ENCODE measurements at places on chromosomes 2 and 18.
A peak's percentile ranks its signal among the peaks of the same experiment; 100 is the strongest.

GRCh38 chr2:140108706-140109475, 1328.7 kb upstream of the NXPH2 start:
- H3K4me3 ChIP-seq: no peak overlapping the region
- DNase-seq: no peak
- peaks cover 3% of the 10 kb centered on the region for H3K4me1 ChIP-seq
- H3K27ac ChIP-seq: peak overlapping the region; percentile 30

DNA sequence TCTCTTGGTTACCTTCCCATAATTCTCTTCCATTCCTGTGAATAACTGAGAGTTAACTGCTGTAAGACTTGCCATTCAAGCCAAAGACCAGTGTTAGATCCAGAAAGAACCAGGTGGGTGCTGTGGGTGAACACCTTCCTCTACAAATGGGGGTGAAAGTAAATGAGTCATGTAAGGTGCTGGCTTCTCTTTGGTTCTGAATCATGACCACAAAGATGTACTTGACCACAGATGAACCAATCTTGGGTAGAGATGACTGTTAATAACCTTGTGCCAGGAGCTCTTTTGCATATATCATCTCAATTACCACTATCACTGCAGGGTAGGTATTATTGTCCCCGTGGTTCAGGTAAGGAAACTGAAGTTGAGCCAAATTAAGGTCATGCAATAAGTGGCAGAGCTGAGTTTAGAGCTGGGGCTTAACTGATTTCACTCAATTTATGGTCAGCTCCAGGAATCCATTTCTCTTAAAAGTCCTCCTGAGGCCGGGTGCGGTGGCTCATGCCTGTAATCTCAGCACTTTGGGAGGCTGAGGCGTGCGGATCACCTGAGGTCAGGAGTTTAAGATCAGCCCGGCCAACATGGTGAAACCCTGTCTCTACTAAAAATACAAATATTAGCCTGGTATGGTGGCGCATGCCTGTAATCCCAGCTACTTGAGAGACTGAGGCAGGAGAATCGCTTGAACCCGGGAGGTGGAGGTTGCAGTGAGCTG, 244.9 kb upstream of the CXCR4 start:
- H3K4me1 ChIP-seq: 0 out of 2 replicates have a peak, but pooled peaks cover 6% of the 10 kb centered on the region
- no peak overlapping the region for H3K27ac ChIP-seq
- DNase-seq: no peak
- H3K4me3 ChIP-seq: no peak overlapping the region
- H3K36me3 ChIP-seq: no peaks in the 10 kb centered on the region

GRCh38 chr2:193868833-193869232, 1674.1 kb upstream of the TMEFF2 start:
- no peaks in the 10 kb centered on the region for H3K4me1 ChIP-seq
- H3K27ac ChIP-seq: no peak overlapping the region
- no peak for DNase-seq

GRCh38 chr2:172196768-172197431, 94.2 kb upstream of the DLX2 start:
- H3K27ac ChIP-seq: no peak overlapping the region
- DNase-seq: no peak
- no peak overlapping the region for H3K4me3 ChIP-seq
- no peaks in the 10 kb centered on the region for H3K4me1 ChIP-seq

- no peaks in the 10 kb centered on the region for H3K27me3 ChIP-seq
- no peak overlapping the region for H3K27ac ChIP-seq
- H3K4me3 ChIP-seq: no peak overlapping the region
- peaks cover 15% of the 10 kb centered on the region for H3K4me1 ChIP-seq
- DNase-seq: no peak
- H3K36me3 ChIP-seq: no peaks in the 10 kb centered on the region
Measured at GRCh38 chr18:61854578-61855448, 38.0 kb downstream of the RNF152 start.

DNA sequence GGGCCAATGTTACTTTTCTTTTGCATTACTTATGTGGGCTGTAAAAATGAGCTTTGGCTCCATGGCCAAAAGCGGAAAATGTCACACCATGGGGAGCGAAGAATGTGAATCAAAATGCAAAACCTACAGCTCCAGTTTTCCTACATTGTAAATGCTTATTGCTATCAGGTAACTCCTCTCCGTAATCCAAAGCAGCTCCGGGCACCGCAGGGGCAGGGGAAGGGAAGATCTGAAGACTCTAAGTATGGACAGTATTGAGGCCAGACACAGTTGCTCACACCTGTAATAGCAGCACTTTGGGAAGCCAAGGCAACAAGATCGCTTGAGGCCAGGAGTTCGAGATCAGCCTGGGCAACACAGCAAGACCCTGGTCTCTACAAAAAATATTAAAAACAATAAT, 7.1 kb upstream of the AGFG1 start:
- no peaks in the 10 kb centered on the region for H3K27me3 ChIP-seq
- H3K4me1 ChIP-seq: peaks cover 15% of the 10 kb centered on the region
- peak overlapping the region; percentile 81 for H3K27ac ChIP-seq
- H3K36me3 ChIP-seq: no peaks in the 10 kb centered on the region

- no peak overlapping the region for H3K27ac ChIP-seq
- DNase-seq: no peak
- no peak overlapping the region for H3K4me3 ChIP-seq
- peaks cover 20% of the 10 kb centered on the region for H3K4me1 ChIP-seq
- H3K27me3 ChIP-seq: no peaks in the 10 kb centered on the region
Measured at GRCh38 chr2:232269867-232270266, 108.7 kb upstream of the ALPP start.

DNA sequence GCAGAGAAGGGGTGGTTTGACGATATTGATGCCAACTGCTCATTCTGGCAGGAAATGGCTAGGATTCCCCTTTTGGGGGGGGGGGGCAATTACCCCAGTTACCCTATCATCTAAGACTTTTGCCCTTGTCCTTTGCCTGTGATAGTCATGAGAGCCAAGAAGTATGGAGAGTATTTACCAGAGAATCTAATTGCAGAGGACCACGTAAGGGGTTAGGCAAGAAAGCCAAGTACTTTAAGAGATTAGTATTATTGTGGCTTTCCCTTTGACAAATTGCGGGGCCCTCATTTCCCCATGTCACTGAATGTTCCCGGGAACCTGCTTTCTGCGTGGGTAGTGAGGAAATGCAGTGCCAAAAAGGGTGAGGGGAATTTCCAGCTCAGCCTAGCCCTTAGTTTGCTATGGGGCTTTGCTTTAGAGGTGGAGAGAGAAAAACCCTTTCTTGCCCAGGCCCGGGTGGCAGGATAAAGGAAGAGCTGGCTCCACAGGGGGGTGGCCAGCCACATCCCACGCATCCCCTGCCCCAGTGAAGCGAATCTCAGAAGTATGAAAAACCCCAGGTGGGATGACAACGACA, 1.5 kb downstream of the AQP4 start:
- DNase-seq: no peak
- no peak overlapping the region for H3K27ac ChIP-seq
- peaks cover 11% of the 10 kb centered on the region for H3K27me3 ChIP-seq
- H3K36me3 ChIP-seq: no peaks in the 10 kb centered on the region

DNA sequence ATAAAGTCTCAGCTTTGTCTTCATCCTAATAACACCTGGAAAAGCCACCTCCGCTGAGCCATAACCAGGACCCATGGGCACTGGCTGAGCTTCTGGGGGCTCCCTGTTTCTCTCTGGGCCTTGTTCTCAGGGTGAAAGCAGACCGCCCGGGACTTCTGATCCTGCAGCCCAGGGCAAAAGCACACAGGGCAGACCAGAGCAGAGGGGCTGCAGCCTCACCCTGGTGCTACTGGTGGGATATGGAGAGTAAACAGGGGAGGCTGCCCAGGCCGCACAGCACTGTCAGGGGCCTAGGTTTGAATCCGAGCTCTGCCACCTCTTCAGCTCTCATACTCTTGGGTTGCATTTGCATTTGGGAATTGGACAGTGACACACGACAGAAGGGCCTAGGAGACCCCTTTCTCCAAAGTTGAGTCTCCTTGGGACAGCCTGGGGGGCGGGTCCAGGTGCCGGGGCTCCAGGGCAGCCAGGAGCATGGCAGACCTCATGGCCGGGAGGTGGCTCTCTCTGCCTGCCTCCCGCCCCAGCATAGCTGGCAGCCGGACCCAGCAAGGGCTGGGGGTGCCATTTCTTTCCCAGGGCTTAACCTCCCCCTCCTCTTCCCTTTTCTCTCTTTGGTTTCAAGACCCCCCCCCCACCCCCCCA, 164.9 kb downstream of the INHBB start:
- peaks cover 4% of the 10 kb centered on the region for H3K4me1 ChIP-seq
- peaks cover 18% of the 10 kb centered on the region for H3K27me3 ChIP-seq
- H3K36me3 ChIP-seq: no peaks in the 10 kb centered on the region
- DNase-seq: no peak
- no peak overlapping the region for H3K27ac ChIP-seq

DNA sequence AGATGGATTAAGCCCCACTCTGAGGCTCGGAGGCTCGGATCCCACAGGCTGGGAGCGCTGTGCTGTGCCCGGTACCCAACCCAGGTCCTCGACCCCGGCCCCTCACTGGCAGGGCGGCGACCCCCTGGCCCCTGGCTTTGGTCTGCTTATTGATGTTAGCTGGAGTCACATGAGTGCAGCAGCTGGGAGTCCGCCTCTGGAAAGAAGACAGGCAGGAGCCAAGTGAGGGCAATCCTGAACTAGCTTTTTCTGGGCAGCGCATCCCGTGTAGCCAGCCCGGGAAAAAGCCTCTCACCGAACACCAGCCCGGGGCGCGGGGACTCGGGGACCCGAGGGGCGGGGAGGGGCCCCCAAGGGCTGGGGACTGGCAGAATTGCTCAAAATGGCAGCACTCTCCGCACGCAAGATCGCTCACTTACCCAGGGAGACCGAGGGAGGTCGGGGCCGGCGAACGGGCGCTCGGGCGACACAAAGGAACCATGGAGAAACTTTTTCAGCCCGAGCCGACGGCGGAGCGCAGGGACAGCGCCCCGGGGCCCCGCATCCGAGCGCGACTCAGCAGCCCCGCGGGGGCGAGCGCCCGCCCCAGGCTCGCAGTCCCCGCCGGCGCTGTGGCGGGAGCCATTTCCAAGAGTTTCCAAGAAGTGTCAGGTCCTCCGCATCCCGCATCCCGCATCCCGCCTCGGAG, 567 bp downstream of the TMEM200C start:
- no peaks in the 10 kb centered on the region for H3K36me3 ChIP-seq
- H3K27ac ChIP-seq: no peak overlapping the region
- peaks cover 44% of the 10 kb centered on the region for H3K4me1 ChIP-seq
- H3K4me3 ChIP-seq: peak overlapping the region; percentile 83
- H3K27me3 ChIP-seq: peaks cover 46% of the 10 kb centered on the region
- peak; percentile 51 for DNase-seq

DNA sequence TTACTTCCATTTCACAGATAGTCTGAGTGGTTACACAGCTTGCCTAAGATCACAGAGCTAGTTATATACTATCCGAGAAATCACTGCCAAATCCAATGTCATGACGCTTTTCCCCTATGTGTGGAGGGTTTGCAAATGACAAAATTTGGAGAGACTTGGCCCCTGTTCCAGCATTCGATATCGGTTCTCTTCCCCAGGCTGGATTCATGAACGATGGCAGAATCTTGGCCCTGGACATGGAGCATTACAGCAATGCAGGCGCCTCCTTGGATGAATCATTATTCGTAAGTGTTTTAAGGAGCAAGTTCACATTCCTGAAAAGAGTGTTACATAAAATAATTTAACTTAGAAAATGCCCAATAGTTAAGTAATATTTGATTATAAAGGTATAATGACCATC, 55.1 kb downstream of the AOX1 start:
- H3K36me3 ChIP-seq: no peaks in the 10 kb centered on the region
- no peaks in the 10 kb centered on the region for H3K27me3 ChIP-seq

GRCh38 chr2:102755284-102755683, 6.5 kb upstream of the TMEM182 start:
- H3K36me3 ChIP-seq: no peaks in the 10 kb centered on the region
- no peaks in the 10 kb centered on the region for H3K27me3 ChIP-seq
- no peak for DNase-seq

DNA sequence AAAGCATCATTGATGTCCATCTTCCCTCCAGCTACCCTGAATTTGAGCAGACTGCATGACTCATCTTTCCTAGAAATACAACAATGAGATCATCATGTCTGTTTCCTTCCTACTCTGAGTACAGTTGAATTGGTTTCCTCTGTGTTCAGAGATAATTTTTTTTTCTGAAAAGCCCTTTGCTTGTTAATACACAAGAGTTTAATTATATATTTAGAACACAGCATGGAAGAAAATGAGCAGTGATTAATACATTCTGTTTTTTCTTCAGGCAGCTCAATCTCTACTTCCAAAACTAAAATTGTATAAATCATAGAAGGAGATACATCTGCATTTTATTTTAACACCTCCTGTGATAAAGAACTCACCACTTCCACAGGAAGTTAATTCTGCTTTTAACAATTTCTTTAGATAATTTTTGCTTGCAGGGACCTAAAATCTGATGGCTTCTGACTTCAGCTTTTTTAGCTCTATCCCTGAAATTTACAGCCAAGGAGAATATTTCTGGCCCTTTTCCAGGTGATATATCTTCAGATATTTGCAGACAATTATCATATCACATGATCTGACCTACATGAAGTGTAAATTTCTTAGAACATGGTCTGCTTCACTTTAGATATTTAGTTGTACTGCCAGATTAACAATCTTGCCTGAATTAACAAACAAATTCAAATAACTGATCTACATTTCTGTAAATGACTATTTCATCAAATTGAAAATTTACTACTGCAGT, 249.0 kb downstream of the TRIB2 start:
- H3K36me3 ChIP-seq: no peaks in the 10 kb centered on the region
- no peaks in the 10 kb centered on the region for H3K27me3 ChIP-seq
- peaks cover 9% of the 10 kb centered on the region for H3K4me1 ChIP-seq
- no peak for DNase-seq
- no peak overlapping the region for H3K27ac ChIP-seq
- H3K4me3 ChIP-seq: no peak overlapping the region

- peaks cover 7% of the 10 kb centered on the region for H3K36me3 ChIP-seq
- no peak for DNase-seq
- H3K27me3 ChIP-seq: no peaks in the 10 kb centered on the region
Measured at GRCh38 chr2:78127424-78127823, 605.2 kb upstream of the LRRTM4 start.

Measured in WTC11 (cell line).